Stimulated activated CD4-positive, alpha-beta T cell treated with anti-CD3 and anti-CD28 coated beads, TNF-alpha, amount 100 ng/mL, for 1 hour (primary cell): ENCODE measurements at places on chromosomes 7 and 10.

DNA sequence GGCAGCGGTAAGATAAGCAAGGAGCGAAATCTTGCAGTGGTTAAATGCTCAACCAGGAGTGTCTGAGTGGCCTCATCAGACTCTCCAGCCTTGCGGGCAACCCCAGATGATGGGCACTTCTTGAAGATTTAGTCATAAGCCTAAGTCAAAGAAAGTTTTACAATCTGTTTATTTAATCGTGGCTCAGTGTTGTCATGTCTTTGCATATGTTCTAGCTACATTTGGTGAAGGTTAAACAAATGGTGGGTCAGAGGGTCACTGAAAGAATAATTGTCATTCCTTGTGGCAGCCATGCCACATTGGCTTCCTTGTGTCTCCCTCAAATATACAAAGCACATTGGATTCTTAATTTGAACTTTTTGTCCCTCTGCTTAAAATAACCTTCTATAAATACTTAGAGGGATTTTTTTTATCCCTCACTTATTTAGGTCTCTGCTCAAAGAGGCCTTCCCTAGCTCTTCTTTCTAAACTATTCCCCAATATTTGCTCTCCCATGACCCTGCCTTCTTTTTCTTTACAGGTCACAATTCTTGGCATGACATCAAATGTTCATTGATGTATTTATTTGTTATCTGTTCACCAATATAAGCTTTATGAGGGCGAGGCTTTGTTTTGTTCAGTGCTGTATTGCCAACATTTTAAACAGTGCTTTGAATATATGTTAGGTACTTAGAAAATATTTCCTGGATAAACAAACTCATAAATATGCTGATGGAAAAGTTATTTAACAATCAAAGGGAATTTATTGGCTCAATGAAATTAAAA, 68.7 kb downstream of the NEUROD6 start:
- DNase-seq: no peak

DNA sequence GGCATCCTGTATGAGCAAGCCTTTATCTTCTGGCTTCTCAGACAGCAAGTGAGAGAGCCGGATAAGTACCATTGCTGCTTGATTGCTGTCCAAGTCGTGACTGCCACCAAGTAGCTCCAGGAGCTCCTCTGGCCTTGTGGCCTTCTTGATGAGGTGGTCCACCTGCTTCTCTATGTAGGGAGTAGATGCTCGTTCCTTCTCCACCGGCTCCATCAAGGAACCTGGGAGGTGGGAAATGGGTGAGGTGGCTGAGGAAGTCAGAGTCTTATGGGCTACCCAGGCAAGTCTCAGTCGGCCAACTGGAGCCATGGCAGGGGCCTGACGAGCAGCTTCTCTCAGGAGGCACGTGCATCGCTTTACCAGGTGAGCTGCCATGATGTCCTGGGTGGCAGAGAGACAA, 2.6 kb downstream of the TBRG4 start:
- no peak for DNase-seq

GRCh38 chr10:97849103-97849686, 448 bp upstream of the GOLGA7B start:
- DNase-seq: no peak

GRCh38 chr10:71285180-71285545, 33.9 kb upstream of the SLC29A3 start:
- DNase-seq: peak; percentile 8

GRCh38 chr7:114981323-114981722, 59.4 kb downstream of the MDFIC start:
- DNase-seq: no peak

DNA sequence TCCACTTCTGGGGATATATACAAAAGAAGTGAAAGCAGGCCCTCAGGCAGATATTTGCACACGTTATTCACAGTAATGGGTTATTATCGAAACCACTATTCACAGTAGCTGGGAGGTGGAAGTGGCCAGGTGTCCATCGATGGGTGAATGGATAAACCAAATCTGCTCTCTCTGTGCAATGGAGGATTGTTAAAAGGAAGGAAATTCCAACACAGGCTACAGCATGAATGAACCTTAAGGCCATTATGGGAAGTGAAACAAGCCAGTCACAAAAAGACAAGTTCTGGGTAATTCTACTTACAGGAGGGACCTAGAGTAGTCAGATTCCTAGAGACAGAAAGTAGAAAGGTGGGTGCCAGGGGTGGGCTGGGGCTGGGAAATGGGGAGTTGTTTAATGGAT, 48.5 kb upstream of the BHLHA15 start:
- no peak for DNase-seq

GRCh38 chr10:130751106-130751840, 560.2 kb downstream of the TCERG1L start:
- DNase-seq: no peak

DNA sequence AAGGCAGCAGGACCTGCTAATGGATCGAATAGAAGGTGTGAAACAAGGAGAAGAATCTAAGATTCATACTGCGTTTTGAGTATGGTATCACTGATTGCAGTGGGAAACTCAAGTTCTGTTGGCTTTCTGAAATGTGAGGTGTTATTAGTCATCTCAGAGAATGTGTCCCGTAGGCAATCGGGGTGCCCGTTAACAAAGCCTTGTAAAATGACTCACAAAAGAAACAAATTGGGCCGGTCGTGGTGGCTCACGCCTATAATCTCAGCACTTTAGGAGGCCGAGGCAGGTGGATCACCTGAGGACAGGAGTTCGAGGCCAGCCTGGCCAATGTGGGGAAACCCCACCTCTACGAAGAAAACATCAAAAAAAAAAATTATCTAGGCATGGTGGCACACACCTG, 118.2 kb upstream of the C7orf33 start:
- no peak for DNase-seq

GRCh38 chr7:129332254-129333035, 101.8 kb upstream of the STRIP2 start:
- no peak for DNase-seq

DNA sequence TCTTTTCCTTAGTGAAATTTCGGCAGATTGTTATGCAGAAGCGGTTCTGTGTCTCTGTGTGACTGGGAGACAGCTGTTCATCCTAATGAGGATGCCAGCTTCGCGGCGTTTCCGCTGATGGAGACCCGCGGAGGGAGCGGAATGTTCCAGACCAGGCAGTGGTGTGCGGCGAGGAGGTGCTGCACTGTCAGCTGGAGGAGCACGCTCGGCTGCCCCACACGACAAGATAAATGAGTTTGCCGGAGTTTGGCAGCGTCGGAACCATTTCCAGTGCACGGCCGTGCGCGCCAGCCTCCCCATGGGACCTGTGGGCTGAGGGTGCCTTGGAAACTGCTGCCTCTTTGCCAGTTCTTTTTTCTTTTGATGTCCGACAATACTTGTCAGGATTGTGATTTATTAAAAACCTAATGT, 64.6 kb downstream of the WDR37 start:
- DNase-seq: no peak

DNA sequence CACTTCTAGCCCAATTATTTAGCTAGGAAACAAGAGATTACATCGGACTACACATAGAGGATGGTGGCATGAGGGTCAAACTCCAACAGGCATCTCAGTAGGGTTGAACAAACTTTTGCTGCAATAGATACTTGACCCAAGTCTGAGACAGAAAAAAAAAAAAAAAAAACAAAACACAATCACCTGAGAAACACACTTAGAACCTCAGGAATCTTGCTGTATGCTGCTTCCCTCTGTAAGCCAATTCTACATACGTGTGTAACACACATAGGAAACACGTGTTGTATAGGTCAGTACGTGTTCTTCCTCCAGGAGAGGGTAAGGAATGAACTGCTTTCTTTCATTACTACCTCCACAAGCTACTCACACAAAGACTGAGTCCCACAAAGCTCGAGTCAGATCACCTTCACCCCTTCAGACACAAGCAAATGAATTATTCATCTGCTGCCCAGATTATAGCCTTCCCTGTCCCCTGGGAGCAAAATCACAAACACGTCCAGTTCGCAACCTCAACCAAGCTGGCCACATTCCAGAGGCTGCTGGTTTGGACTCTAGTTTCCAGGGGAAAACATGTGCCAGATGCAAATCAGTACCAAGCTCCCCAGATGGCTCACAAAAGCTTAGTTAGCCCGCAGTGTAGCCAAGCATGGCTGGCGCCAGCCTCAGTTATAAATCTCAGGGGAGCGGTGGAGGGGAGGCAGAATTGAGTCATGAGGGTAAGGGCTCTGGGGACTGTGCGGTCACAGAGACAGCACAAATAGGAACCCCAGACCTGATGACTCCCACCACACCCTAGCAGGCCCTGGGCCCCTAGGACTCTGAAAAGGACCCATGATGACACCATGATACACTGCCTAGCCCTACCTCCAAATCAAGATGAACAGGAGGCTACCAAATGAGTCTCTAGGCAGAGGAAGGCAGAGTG, 15.1 kb downstream of the PSAP start:
- no peak for DNase-seq

GRCh38 chr10:78171633-78172400, 138.2 kb downstream of the RPS24 start:
- no peak for DNase-seq
